ENCODE measurements at places on chromosomes 3 and 15.

GRCh38 chr3:154130540-154130939 lies 9.3 kb downstream of the ARHGEF26 start:
- no peak for DNase-seq

GRCh38 chr15:94610069-94610468 lies 378.7 kb downstream of the MCTP2 start:
- DNase-seq, result no peak

GRCh38 chr3:10198761-10199649 lies 34.3 kb downstream of the IRAK2 start:
- DNase-seq, result no peak

- DNase-seq, result no peak
These were observed 83.1 kb downstream of the CGGBP1 start for GRCh38 chr3:87975716-87976115.

GRCh38 chr15:42836251-42836650 lies 84.3 kb downstream of the TTBK2 start:
- DNase-seq, result no peak

DNA sequence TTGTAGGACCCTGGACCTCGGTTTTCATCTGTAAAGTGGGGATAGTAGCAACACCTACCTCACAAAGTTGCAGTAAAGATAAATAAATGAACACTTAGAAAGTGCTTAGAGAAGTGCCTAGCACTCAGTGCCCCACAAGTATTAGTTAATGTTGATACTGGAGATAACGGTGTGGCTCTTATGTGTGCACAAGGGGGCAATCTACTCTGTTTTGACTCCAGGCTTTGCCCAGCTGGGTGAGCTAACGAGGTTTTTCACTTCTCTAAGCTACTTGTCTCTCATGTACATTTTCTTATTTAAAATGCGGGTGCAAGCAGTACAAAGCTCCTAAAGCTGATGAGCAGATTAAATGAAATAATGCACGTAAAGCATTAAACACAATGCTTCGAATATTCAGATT lies 193.5 kb upstream of the ICE2 start:
- DNase-seq, result no peak

DNA sequence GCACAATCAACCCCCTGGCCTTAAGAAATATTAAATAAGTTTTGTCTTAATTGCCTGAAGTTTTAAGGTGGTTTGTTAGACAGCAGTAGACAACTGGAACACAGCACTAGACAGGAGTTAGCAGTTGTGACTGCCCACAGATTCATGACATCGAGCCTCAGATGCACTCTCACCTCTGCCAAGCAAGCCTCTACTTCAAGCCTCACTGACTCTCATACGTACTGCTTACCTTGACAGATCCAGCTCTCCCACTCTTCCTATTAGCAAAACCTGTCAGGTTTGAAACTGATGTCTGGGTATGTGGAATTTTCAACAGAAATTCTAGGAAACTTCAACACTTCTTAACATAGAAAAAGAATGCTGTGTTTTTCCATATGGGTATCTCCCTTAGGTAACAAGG lies 382.9 kb upstream of the DPH6 start:
- DNase-seq, result no peak

- DNase-seq, result no peak
These were observed 451.3 kb downstream of the SHQ1 start for GRCh38 chr3:72396899-72397298.

DNA sequence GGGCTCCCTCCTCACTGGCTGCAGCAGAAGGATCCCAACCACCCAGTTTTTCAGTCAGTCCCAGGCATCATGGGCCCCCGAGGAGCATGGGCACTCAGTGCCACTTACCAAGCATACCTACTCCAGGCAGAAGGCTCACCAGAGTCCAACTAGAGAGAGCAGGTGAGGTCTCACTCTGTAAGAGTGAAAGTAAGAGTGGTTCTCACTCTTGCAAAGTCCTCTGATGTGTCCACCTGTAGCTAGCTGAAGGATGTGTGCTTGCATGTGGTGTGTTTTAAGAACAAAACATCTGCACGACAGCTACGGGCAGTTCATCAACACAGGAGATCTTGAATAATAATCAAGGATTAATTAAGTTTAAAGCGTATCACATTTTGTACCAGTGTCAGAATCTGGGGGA lies 49.7 kb downstream of the CCK start:
- no peak for DNase-seq

GRCh38 chr3:130841357-130841756 lies 52.5 kb upstream of the ATP2C1 start:
- no peak for DNase-seq

DNA sequence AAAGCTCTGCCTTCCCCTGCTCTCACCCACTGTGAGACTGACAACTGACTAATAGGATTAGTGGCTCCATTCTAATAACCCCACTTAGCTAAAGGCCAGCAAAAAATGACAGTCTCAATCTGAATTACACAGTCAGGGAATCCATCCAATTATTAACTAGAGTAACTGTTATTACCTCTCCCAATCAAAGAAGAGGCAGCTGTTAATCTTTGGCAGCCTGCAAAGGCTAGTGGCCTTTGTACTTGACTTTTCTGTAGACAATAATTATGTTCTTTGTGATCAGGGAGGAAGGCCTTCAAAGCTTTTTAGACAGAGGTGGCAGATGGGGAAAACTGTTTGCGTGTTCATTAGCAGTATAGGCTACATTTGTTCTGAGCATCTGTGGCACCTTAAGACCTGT lies 177.7 kb downstream of the ISL2 start:
- DNase-seq, result no peak

DNA sequence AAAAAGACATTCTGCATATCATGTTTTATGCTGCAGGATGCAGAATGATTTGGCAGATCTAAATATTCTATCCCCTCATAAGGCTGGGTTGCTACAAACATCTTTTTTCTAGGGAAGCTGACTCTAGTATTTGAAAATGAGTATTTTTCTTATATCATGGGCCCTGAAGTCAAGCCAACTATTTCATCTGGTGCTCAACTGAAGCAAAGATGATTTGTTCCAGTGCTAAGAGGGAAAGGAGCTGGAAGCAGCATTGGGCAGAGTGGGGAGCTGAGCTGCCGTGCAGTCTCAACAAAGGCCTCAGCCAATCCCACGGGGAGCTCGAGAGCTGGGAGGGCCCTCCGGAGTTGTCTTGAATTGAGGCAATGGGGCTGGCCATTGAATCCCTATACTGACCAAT lies 155.3 kb upstream of the SLCO3A1 start:
- DNase-seq, result no peak

- no peak for DNase-seq
These were observed 179.4 kb upstream of the CGNL1 start for GRCh38 chr15:57196865-57197264.

DNA sequence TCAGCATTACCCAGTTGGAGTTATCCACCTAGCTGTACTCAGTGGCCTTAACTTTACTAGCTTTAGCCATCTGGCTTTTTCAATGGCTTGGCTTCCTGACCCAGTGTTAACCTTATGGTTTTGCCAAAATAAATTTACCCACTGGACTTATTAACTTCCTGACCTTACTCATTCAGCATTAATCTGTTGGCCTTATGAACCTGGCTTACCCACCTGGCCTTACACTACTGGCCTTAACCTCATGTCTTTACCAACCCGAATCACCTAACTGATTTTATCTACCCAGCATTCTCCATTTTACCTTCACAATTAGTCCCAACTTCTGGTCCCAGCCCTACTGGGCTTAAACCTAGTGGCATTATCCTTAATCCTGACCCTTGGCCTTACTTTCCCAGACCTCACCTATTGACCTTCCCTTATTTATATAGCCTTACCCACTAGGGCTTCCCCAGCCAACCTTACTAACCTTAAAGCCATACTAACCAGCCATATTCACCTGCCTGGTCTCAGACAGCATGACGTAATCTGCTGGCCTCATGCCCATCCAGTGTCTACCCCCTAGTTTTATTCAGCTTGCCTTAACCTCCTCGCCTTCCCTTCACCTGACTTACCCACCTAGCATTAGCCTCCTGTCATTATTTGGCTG lies 100.0 kb downstream of the IL12A start:
- DNase-seq, result no peak

GRCh38 chr3:29302619-29303018 lies 21.7 kb downstream of the RBMS3 start:
- no peak for DNase-seq
